Mesothelial cell of epicardium (in vitro differentiated cells): ENCODE measurements at places on chromosomes 1 and 21.
A peak's percentile ranks its signal among the peaks of the same experiment; 100 is the strongest.

GRCh38 chr1:1788646-1789431, 10.6 kb upstream of the NADK start:
- DNase-seq = no peak

DNA sequence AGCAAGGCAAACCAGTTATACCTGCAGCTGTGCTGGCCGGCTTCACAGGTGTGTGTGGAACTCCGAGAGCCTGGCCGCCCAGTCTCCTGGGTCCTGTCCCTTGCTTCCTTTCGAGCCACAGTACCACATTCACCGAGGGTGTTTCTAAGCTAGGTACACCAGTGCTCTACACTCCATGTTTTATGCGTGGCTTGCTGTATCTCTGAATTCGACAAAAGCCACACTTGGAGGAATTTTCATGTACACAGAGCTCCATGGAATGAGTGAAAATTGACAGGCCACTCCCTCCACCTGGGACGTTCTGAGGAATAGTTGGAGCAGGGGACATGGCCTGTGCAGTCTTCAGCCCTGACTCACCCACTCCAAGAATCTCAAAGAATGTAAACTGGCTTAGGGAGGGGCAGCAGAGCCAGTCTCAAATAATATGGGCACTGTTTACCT, 14.0 kb downstream of the ETS2 start:
- DNase-seq = no peak

DNA sequence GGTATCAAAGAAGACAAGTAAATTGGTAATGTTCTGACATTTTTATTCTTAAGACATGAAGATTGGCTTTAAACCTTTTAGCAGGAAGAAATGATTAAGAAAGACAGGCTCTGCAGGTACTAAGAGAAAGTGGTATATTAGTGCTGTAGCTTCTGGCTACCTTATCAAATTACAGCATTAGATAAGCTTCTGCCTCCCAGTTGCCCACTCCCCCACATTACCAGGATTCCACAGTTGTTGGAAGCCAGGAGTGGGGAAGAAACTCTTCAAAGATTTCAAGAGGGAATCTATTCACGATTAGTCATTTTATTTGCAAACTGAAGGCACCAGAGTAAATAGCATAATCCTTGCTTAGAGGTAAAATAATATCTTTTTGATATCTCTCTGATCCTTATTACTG, 274.9 kb downstream of the LMO4 start:
- no peak for DNase-seq

GRCh38 chr1:182069028-182069466, 7.5 kb upstream of the ZNF648 start:
- DNase-seq = peak; percentile 74

GRCh38 chr1:207244409-207244801, 77.1 kb upstream of the CD55 start:
- DNase-seq = no peak

- DNase-seq = no peak
These were observed 34.4 kb upstream of the MAB21L3 start for GRCh38 chr1:116076831-116077230.

DNA sequence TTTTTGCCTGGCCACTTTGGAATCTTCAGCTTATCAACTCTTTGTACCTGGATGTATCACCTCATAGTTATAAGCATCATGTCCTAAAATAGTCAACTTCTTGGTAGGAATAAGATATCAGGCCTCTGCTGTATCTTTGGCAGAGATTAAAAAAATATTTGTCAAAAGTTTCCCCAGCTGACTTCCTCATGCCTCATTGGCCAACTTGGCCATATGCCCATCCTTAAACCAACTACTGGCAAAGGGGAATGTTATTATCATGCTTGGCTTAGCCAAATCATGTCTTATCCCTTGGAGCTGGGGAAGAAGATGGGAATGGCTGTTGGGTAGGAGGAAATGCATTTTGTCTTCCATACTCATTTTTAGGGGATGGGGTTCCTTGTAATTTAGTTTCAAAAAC, 23.4 kb downstream of the NFASC start:
- DNase-seq = no peak

GRCh38 chr1:222643606-222643937, 25.7 kb downstream of the MIA3 start:
- no peak for DNase-seq

- no peak for DNase-seq
These were observed 1.4 kb downstream of the ACADM start for GRCh38 chr1:75725861-75726361.

DNA sequence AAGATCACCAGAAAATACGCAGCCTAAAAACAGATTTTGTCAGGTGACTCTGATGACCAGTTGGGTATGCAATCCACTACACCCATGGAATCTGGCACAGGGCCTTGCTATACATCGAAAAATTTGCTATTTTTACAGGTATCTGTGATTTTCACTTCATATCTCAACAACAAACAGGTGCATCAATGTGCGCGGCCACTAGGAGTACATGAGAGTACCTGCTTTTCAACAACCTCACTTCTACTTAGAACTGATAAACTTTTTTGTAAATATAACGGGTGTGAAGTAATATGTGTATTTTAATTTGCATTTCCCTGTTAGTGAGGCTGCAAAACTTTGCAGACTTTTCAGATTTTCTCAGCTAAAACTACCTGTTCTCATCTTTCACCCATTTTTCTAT, 80.8 kb downstream of the SLC45A1 start:
- no peak for DNase-seq

DNA sequence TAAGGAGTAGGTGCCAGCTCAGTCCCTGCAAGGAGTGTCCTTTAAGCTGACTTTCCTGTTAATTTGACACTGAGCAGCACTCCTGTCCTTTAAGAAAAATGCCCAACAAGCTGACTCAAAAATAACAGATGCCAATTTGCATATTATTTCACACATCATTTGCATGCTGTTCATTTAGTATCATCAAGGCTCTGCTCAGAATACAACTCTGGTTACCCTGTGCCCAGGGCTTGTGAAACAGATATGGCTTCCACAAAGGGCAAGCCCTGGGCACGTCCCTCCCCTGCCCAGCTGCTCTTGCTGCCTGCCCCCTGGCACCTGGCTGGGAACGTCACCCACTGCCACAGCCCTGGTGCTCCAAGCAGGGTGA, 10.3 kb downstream of the KCNN3 start:
- DNase-seq = no peak

- DNase-seq = no peak
These were observed 104.2 kb downstream of the KIAA0319L start for GRCh38 chr1:35453031-35453430.
